ENCODE measurements at places on chromosomes 6 and 20.

DNA sequence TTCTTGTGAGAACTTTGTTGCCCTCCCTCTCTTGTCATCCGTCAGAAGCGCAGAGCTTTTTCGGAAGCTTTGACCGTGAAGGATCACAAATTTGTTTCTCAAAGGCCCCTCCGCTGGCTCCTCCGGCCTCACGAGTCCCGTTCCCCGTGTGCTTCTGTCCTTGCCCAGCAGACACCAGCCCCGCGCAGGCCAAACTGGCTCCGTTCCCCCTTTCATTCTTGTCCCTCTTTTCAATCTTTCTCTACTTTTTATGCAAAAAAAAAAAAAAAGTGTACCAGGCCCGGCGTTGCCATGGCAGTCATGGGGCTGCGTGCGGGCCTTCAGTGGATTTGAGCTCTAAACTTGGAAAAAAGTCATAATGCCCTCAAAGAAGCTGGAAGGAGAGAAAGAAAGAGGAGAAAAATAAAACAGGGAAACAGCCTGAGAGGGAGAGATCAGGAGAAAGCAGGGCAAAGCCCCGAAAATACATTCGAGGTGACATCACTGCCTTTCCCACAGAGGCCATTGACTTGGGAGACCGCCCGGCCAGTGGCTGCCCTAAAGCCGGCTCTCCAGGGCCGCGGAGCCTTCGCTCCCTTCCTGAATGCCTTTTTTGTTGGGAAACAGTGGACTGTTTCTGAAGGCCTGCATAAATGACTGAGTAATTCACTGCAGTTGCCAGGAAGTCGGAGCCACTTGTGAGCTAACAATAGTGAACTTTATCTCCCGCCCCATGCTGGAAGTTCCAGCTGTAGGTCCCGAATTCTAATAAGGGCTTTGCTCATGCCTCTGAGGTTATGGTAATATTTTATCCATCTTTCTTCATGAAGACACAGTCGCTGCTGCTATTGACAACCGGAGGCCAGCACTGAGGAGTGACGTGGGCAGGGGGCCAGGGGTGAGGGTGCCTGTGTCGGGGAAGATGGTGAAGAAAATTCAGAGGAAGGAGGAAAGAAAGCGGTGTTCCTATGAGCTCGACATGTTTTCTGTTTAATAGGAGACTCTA is 670.9 kb downstream of the QKI start:
- DNase-seq = no peak

DNA sequence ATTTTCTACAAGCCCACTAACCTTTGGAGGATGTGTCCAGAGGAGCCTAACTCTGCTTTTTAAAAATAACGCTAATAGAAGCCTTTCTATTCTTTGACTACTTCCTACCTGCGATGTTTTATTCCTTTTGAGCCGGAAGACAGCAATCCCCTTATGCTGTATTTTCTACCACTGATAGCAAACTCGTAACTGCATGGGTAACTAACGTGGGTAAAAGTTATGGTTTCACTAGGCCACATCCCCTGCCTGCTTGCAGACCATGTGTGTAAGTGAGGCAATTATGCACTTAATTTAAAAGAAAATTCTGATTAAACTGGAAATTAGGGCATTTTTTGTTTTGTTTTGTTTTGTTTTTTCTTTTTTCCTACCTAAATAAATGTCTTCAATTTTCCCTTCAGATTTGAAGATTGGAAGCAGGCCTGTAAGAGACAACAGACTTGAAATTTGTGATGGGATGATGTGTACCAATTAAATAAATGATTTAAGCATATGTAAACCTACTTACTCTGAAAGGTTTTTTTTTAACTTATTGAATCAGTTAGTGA is 931 bp downstream of the UFL1 start:
- DNase-seq = no peak

DNA sequence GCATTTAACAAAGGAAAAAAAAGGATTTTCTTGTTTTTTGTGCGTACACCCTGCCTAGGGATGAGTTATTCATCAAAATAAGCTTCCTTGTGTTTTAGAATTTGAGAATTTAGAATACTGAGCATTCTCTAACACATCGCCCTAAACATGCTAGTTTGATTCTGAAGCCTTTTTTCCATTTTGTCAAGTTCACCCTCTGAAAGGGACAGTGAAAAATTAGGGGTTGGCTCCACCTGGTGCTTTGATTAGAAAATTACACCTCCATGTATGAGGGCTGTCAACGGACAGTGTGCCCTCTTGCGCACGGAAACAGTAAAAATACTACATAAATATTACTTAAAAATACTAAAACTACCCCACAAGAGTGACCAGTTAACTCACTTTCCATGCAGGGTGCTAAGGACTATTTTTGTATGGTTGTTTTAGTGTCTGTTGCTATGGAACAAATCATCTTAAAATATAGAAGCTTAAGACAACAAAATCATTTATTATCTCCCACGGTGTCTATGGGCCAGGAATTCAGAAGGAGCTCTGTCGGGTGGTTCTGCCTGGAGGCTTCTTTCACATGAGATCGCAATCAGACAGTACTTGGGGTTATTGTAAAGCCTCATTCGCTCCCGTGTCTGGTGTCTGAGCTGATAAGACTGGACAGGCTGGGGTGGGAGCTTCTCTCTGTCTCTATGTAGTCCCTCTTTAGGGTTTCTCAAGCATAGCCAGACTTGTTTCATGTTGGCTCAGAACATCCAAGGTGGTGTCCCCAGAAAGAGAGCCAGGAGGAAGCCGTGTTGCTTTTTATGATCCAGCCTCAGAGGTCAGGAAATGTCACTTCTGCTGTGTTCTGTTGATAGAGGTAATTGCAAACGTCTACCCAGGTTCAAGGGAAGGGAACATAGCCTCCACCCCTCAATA is 41.1 kb upstream of the TMEM170B start:
- peak; percentile 36 for DNase-seq

DNA sequence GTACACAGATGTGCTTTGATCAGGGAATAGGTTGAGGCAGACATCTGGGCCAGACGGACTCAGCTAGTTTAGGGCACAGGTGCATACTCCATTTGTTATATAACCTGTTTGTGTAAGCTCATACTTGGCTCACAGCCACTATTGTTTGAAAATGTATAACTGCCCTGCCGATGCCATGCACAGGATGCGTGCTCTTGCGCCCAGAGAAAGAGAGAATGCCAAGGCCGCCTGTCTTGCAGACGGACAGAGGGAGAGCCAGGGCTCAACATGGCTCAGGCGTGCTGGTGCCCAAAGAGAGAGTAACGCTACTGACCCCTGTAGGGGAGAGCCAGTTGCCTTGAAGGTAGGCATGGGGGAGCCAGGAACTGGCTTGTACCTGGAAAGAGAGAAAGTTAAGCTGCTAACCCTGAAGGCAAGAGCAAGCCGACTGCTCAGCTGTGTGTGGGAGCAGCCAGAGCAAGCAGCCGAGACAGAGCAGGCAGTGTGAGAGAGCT is 57.7 kb downstream of the FAM229B start:
- DNase-seq = no peak

DNA sequence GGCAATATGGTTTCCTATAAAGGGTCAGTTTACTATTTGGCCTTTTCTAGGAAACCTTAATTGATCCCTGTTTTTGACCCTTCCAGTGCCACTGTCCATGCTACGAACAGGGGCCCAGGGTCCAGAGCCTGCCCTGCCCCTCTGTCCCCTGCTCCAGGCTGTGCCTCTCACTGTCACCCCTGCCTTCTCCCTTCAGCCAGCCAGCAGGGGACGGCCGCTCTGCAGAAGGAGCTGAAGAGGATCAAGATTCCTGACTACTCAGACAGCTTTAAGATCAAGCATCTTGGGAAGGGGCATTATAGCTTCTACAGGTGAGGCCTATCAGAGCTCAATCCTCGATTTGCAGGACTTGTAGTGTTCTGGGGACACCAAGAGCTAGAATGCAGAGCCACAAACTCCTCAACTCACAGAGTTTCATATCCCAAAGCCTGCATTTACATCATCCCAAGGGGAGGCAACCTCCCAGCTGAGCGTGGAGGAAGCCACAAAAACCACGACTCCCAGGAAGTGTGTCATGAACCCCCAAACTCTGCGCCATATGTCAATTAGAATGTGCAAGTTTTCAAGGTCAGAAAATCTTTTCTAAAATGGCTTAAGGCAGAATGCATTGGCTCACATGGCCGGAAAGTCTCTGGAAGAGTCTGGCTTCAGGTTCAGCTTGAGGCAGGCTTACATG is 3.6 kb downstream of the BPI start:
- no peak for DNase-seq

- no peak for DNase-seq
Measured at GRCh38 chr6:139165324-139165723, 30.4 kb downstream of the HECA start.

DNA sequence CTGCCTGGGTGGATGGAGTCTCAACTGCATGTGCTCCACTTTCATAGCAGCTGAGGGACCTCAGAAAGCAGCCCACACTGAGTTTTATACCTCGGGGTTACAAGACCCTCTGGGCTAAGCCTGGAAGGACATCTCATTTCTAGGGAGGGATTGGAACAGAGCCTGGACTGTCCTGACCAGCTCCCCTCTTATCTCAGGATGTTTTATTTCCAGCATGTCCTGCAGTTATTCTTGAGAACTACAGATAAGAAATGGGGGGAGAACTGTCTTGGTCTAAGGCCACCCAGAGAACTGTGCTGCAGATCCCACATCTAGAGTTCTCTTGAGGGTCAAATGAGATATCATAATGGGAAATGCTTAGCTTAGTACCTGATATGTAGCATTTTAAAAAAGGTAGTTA is 97.3 kb upstream of the CHD6 start:
- no peak for DNase-seq

DNA sequence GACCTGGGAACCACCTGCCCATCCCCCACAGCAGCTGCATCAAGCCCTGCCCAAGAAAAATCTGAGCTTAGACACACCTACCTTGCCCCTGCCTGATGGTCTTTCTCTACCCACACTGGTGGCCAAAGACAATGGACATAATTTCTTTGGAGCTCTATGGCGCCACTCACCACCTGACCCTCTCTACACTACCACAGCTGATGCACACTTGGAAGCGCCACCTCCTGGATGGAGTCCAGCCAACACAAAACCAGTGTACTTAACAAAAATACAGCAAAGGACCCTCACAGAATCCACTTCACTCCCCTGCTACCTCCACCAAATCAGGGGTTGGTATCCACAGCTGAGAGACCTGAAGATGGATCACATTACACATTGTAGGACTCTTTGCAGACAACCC is 39.7 kb upstream of the CLVS2 start:
- DNase-seq = no peak

DNA sequence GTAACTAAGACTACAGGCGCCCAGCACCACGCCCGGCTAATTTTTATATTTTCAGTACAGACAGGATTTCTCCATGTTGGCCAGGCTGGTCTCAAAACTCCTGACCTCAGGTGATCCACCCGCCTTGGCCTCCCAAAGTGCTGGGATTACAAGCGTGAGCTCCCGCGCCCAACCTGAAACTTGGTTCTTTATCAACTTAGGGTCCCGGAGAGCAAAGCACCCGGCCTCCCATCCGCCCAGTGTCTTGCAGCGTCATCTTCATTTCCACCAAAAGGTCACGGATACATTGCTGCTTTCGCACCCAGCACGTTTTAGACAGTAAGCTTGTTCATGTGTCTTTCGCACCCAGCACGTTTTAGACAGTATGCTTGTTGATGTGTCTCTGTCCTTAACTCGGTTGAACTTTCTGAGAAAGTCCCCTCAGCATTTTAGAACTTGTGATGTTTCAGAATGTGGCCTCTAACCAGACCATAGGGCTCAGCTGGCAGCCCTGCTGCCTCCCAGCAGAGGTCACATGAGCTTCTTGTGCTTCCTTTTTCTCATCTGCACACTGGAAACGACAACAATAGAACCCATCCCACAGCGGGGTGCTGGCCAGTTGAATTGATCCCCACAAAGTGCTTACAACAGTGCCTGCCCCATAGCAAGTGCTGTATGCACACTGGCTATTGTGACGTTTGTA is 48.8 kb downstream of the PRR18 start:
- no peak for DNase-seq

DNA sequence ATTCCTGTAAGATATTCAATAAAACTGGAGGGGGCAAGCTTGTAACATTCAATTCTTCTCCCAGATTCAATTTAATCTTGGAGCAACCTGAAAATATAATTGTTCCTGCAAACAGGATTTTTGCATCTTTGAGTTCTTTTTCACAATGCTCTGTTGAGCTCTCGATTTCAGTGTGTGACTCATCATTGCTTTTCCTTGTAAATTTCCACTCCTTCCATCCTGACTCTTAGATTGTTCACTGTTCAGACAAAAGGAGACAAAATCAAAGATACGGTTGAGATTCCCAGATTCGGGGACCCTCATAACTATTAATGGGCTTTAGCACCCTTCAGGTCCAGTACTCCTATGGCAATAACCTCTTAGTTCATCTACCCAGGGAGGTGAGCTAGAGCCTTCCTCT is 571.9 kb upstream of the CHD6 start:
- no peak for DNase-seq

- DNase-seq = no peak
Measured at GRCh38 chr20:5557123-5557522, 193.1 kb upstream of the SHLD1 start.

GRCh38 chr20:16028923-16029322 is 544.3 kb downstream of the KIF16B start:
- DNase-seq = no peak

GRCh38 chr20:50085481-50086365 is 27.2 kb downstream of the UBE2V1 start:
- peak; percentile 28 for DNase-seq

GRCh38 chr6:131182991-131183425 is 47.7 kb downstream of the AKAP7 start:
- no peak for DNase-seq

DNA sequence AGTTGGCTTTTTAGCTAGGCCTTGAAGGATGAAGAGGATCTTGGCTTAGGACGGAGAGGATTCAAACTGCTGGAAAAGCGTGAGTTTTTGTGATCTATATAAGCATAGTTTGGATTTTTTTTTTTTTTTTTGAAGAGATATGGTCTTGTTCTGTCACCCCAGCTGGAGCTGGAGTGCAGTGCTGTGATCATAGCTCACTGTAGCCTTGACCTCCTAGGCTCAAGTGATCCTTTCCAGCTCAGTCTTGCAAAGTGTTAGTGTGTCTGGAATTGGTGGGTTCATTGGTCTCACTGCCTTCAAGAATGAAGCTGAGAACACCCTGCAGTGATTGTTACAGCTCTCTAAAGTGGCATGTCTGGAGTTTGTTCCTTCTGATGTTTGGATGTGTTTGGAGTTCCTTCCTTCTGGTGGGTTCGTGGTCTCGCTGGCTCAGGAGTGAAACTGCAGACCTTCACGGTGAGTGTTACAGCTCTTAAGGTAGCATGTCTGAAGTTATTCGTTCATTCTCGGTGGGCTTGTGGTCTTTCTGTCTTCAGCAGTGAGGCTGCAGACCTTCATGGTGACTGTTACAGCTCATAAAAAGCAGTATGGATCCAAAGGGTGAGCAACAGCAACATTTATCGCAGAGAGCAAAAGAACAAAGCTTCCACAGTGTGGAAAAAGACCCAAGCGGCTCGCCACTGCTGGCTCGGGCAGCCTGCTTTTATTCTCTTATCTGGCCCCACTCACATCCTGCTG is 37.5 kb upstream of the NUP153 start:
- DNase-seq = no peak

- no peak for DNase-seq
Measured at GRCh38 chr6:135627092-135627715, 129.7 kb upstream of the AHI1 start.

GRCh38 chr6:75619230-75619899 is 17.7 kb downstream of the SENP6 start:
- no peak for DNase-seq

- no peak for DNase-seq
Measured at GRCh38 chr20:47843886-47844567, 58.7 kb upstream of the SULF2 start.

Measured in stimulated activated CD8-positive, alpha-beta memory T cell treated with anti-CD3 and anti-CD28 coated beads, Interleukin-4, amount 100 ng/mL, for 1 hour (primary cell).